ENCODE measurements at places on chromosomes 6 and 20.

GRCh38 chr6:121135425-121135824 lies 198.9 kb downstream of the TBC1D32 start:
- no peak for DNase-seq

GRCh38 chr6:131687022-131687421 lies 14.2 kb downstream of the OR2A4 start:
- DNase-seq: no peak

DNA sequence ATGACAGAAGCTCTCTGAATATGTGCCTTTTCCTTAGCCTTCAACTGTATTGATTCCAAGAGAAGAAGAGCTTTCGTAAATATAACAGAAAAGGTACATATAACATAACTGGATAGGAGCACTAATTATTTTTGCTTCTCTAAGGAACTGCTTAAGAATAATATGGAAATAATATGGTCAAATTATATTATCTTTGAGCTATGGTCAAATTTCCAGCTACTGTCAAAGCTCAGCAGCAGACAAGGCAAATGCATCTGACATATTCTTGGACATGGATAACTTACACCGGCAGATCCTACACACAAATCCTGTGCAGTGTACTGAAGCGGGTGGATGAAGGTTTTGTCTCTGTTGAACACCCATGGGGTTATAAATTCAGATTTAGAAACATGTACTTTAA lies 150.6 kb downstream of the HIVEP2 start:
- DNase-seq: no peak

GRCh38 chr6:142929751-142930358 lies 15.1 kb downstream of the HIVEP2 start:
- no peak for DNase-seq
